ENCODE measurements at places on chromosomes 7 and 10.

GRCh38 chr7:138551102-138551501 lies 91.0 kb downstream of the TRIM24 start:
- no peak for DNase-seq

DNA sequence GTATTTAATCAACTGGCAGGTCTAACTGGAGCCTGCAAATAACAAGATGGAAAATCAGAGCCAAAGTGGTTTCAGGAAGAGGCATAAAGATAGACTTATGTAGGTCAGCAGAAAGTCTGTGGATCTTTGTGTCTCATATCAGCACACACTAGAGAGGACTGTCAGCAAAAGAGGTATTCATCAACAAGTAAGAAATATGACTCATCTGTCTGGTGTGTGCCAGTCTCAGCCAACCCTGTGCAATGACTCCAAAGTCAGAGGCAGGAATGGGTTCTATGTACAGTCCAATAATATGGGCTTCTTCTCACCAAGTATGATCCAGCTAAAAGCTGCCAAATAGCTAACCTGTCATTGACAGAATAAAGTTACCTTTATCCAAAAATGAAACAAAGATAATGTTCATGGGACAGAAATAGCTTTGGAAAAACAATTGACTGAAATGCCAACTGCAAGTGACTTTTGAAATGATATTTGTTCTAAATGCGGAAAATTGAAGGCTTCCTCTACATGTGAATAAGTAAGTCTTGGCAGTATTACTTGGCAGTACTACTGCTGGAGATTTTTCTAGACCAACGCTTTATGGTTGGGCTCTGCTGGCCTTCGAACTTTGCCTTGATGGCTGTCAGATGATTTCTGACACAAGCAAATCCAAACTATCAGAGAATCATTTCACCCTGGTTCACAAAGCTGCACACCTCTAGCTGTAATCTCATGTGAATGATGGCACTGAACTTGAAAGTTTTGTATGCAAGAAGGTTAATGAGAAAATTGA lies 272.3 kb upstream of the SEMA3C start:
- no peak for DNase-seq

DNA sequence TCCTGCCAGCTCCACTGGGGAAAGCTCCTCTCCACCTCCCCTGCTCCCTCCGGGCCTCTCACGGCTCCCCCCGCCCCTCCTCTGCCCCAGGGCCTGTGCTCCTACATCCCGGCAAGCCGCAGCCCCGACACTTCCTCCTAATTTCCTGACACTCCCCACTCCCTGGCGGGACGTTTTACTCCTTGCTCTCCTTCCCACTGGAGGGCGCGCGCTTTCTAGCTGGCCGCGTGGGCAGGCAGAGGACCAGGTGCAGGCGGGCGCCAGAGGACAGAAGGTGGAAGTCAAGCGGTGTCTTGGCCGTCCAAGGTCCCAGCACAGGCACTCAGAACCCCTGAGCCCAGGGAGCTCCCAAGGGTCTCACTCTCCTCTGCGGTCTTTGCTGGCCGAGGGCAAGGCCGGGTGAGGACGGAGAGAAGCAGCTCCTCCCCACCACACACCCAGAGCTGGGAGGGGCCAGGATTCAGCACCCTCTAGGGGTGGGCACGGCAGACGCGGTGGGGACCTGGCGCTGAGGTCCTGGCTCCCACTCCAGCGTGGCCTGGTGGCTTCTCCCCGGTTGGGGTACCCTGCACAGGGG lies 19.1 kb downstream of the ADAM8 start:
- DNase-seq: peak; percentile 88

DNA sequence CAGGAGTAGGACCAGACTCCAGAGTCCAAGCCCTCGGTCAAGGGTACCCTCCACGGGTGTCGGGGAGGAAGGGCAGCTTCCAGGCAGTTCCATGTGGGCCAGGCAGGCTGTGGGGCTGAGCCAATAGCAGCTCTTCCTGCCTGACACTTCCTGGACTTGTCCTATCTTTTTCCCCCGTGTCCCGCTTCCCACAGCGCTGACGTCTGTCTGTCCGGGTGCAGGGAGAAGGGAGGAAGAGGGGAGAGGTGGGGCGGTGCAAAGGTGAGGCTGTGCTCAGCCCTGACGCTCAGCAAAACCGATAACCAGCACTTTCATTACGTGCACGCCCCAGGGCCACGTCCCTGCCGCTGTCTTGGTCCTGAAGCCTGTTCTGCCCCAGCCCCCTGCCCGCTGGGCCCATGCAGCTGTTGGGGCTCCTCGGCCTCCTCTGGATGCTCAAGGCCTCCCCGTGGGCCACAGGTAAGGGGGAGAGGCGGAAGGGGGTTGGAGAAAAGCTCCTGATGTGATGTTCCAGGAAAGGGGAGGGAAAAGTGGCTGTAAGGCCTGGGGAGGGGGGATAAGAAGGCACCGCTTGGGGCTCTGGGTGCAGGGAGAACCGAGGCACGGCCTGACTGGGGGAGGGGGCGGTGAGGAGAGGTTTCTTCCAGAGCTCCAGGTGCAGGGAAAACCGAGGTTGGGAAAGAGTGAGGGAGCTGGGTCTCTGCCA lies at the start of gene MUC3A:
Gene MUC3A (plus strand): TSS at position 308 of the 706 bp plus-strand sequence. CDS start 91 bp downstream, at position 399.
- DNase-seq: no peak

GRCh38 chr7:99928994-99929729 lies at the start of gene GJC3:
Gene GJC3, minus strand, starts transcription at chr7:99929620. Its CDS starts 0 bp downstream, at chr7:99929620.
- DNase-seq: peak; percentile 77

- no peak for DNase-seq
Observed at GRCh38 chr7:64908358-64908757, 5.3 kb downstream of the ZNF273 start.

GRCh38 chr10:69409968-69410367 lies 6.8 kb downstream of the TACR2 start:
- no peak for DNase-seq

- no peak for DNase-seq
Observed at GRCh38 chr7:143434660-143435059, 8.6 kb upstream of the TAS2R60 start.

DNA sequence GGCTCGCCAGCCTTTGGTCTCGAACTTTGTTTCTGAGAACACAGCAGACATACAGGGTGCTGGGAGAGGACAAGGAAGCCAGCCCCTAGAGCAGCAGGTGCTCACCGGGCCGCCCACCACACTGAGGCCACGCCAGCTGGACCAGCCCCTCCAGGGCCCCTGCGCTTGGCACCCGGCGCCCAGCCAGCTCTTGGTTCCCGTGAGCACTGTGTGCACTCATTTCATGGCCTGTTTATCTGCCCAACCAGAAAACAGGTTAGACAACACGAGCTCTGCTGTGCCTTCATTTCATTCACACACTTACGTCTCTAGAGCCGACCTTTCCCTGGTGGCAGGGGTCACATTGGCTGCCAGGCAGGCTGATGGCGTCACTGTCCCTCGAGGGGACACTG lies 104.0 kb downstream of the CYTH3 start:
- no peak for DNase-seq

DNA sequence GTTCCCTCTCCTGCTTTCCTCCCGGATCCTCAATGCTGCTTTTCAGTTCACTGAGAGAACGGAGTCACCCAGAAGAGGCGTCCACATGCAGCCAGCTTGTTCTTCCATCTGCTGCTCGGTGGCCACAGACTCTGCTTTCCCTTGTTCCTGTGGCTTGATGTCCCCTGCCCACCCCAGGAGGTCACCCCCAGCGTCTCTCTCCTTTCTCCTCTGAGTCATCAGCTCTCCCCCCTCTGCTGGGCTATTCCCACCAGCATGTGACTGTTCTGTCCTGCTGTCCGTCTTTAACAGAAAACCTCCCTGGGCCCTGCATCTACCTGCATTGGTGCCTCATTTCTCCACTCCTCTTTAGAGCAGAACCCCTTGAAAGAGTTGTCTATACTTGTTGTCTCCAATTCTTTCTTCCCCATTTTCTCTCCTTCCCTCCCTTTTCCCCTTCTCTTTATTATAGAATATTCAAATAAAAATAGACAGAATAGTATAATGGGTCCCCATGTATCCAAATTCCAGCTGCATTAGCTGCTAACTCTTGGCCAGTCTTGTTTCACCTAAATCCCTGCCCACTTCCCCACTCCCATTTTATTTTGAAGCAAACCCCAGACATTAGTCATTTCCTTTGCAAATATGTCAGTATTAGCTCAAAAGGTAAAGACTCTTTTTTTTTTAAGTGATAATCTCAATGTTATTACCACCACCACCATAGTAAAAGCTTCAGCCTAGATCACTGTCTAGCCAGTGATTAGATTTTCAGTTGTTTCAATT lies 4.1 kb downstream of the ZNF282 start:
- no peak for DNase-seq

DNA sequence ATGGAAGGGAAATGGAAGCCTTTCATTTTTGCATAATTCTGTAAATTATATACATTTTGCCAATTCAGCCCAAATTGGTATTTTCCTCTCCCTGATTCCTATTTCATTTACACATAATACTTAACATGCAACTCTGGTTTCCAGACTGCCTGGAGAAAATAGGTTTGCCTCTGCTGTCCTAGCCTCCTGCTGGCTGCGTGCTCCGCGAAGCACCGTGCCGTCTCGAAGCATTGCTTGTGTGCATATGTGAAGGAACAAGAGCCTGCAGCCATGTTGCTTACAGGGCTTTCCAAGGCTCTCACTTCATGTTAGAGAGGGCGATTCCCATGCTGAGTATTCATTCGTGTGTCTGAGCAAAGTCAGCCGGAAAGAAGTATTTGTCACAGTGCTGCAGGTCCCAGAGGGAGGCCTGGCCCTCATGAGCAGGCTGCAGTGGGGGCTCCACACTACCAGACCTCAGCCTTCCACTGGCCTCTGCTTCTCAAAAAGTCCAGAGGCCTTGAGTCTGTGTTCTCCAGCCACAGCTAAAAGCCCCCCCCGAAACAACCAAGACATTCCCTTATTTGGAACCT lies 66.5 kb downstream of the CLRN3 start:
- DNase-seq: no peak

DNA sequence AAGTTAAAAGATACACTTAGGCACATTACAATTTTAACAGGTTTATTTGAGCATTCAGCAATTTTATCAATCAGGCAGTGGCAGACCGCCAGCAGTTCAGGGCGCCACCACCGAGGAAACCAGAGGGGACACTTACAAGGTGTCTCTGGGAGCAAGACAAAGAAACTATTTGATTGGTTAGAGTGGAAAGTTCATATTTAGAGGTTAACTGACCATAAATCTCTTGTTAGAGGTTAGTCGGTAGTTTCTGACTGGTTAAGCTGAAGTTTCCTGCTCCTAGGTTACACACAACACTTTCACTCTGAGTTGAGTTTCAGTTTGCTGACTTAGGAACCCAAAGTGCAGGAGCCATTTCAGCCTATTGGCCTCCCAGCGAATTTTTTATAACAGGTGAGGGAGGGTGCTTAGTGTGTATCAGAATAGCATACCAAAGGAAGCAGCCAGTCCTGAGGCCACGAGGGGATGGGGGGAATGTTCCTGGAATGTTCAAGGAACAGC lies 10.8 kb upstream of the PVRIG start:
- no peak for DNase-seq

DNA sequence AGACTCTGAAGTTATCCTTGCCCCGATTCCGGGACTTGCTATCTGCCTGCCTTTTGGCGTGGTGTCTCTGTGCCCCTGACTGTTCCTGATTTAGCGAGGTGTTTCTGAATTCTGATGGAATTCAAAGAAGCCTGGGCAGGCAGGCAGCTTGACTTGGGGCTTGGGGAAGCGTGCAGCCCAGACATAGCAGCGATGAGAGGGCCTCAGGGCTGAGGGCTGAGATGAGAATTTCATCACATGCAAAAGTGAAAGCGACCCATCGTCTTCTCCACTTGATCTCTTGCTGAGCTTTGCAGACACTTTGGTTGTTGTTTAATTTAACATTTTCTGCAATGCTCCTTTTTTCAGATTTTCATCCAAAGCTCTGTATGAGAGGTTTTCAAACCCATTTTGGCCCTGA lies 57.8 kb downstream of the TCF7L2 start:
- DNase-seq: no peak

DNA sequence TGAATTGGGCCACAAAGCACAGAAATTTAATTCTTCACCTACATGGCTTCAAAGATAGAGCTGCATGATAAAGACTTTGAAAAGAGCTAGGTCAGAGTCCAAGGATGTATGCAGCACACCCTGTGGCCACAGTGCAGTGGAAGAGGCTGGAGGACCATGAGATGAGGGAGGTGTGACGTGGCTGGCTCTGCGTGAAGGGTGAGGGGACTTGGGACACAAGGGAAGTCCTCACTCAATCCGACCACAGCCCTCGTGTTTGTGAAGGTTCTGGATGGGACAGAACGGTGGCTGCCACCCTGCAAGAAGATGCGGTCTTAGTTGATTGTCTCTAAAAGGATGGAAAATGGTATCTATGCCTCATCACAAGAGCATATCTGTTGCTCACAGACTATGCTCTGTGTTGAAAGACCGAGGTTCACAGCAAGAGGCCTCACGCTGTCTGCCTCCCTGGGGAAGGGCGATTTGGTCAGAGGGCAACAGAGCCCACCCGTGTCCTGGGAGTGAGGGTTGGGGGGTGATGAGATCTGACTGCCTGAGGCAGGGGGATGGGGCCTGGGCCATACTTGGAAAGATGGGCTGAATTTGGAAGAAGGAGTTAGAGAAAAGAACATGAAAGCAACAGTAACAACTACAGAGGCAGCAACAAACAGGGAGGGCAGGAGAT lies 174.4 kb upstream of the SHH start:
- no peak for DNase-seq

DNA sequence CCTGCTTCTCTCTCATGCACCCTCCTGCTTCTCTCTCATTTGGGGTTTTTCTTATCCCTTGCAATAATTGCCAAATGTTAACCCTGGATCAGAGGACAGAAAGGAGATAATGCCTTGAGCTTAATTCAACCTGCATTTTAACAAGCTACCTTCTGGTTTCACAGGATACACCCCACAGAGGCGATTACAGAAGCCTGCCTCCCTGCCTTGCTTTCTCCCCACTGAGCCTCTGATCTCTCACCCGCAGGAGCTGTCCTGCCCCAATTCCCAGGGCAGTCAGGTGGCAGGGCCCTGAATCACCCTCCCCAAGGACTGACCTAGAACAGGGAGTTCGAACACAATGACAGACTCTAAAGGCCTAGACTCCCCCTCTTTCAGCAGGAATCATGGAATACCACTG lies 959.5 kb downstream of the GRID1 start:
- no peak for DNase-seq

GRCh38 chr10:128172756-128173155 lies 46.5 kb upstream of the MKI67 start:
- DNase-seq: no peak

DNA sequence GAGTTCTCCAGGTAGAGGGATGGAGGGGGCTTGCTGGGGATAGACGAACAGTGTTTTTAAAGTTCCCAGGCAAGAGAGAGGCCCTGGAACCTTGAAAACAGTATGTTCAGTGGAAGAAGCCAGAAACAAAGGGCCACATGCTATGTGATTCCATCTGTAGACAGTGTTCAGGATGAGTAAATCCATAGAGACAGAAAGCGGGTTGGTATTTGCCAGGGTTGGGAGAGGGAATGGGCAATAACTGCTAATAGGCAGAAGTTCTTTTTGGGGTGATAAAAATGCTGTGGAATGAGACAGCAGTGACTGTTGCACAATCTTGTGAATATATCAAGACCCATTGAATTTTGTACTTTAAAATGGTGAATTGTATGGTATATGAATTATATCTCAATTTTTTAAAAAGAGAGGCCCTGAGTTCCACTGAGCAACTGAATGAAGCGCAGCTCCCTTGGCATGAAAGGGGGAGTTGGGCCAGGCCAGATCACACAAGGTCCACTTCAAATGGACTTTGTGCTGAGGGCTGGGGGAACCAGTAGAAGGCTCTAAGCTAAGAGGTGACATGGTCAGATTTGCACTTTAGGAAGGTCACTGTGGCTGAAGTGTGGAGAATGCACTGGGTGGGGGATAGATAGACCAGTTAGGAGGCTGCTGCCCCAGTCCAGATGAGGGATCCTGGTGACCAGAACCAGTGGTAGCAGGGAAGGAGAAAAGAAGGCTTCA lies 34.0 kb downstream of the LEP start:
- no peak for DNase-seq
